ENCODE measurements at places on chromosomes 2 and 18.

DNA sequence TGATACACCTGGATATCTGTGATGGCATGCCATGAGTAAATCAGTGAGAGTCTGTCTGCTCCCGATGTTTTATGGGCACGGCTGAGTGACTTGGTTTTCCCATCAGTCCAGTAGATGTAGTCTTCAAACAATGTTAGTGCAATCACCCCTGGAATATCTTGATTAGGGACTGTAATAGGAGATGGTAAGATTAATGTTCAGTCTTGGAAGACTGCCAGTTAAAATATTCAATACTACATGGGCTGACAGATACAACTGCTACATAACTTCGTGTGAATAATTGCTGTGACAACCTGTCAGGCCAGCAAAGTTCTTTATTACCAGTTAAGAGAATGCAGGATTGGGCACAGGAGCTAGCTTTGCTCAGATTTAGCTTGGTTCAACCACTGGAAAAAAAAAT is 1673.3 kb downstream of the LRP1B start:
- no peak for DNase-seq

GRCh38 chr2:27261926-27262298 is 935 bp downstream of the SLC30A3 start:
- DNase-seq = no peak

GRCh38 chr18:7256618-7257425 is 25.9 kb downstream of the LRRC30 start:
- no peak for DNase-seq

DNA sequence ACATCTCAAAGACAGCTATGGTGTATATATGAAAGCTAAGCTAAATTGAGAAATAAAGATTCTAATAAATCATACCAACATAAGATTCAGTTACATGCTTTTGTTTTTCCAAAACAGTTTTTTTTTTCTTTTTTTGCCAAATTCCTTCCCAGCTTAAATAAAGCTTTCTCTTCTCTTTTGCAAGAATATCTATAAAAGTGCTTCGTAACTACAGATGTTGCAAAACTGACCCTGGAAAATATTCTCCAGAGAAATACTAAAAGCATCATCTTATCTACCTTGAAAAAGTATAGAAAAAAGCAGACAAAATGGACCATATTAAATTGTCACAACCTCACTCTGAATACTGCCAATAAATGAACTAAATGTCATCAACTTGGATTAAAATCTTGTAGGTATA is 38.7 kb downstream of the FANCL start:
- DNase-seq = no peak

DNA sequence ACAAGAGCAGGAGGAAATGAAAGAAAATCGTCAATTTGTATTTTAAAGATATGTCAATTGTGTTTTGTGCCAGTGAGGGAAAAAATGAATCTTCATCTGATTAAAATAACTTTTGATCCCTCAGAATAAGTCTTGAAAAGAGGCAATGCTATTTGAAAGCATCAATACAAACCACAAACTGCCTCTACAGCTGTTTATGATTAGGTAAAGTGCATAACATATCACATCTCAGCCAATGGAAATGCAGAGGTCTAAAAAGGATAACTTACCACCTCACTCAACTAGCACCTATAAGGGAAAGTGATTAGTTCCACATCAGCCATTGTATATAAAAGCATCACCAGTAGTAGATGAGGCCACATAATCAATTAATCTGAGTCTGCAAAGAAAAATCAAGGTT is 492.2 kb upstream of the CDH2 start:
- DNase-seq = no peak

DNA sequence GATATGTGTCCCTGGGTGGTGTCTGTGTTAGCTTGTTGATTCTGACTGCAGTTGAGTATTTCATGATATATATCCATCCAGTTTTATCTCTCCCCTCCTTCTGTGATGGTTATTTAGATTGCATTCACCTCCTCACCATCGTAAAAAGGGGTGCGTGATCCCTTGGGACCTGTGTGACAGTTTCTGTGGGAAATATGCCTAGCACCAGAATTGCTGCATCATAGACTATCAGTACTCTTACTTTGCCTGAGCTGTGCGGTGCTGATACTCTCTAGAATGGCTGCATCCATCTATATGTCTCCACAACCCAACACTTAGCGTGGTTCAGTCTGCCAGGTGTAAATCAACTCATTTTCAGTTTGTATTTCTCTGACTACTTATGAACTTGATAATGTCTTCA is 34.3 kb downstream of the PKP4 start:
- no peak for DNase-seq

GRCh38 chr2:45944074-45944473 is 292.6 kb downstream of the PRKCE start:
- no peak for DNase-seq

- no peak for DNase-seq
These were observed 632.5 kb downstream of the BCL11A start for GRCh38 chr2:59920961-59921360.

GRCh38 chr2:144943293-144943941 is 423.5 kb upstream of the ZEB2 start:
- DNase-seq = no peak

DNA sequence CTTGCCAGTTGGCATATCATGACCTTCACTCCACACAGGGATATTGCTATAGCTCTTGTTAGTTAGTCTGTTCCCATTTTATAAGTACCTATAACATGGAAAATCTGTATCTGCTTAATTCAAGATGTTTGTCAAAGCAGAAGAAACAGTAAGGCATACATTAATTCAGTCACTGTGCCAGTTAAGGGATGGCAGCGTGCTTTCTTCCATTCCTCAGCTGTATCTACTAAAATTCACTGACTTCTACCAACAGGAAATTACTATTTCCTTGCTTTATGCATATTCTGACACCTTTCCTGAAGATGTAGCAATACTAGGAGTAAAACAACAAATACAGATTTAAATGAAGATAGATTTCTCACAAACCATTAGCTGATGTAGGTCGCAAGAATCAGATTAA is 59.9 kb downstream of the RNF152 start:
- DNase-seq = no peak

GRCh38 chr2:223081789-223082188 is 29.8 kb downstream of the KCNE4 start:
- DNase-seq = no peak

- peak; percentile 45 for DNase-seq
These were observed 30.1 kb upstream of the PID1 start for GRCh38 chr2:229301237-229301636.

GRCh38 chr18:44681076-44681970 is 635 bp downstream of the SETBP1 start:
- peak; percentile 31 for DNase-seq

GRCh38 chr2:45399040-45399784 is 211.9 kb downstream of the SRBD1 start:
- DNase-seq = no peak

DNA sequence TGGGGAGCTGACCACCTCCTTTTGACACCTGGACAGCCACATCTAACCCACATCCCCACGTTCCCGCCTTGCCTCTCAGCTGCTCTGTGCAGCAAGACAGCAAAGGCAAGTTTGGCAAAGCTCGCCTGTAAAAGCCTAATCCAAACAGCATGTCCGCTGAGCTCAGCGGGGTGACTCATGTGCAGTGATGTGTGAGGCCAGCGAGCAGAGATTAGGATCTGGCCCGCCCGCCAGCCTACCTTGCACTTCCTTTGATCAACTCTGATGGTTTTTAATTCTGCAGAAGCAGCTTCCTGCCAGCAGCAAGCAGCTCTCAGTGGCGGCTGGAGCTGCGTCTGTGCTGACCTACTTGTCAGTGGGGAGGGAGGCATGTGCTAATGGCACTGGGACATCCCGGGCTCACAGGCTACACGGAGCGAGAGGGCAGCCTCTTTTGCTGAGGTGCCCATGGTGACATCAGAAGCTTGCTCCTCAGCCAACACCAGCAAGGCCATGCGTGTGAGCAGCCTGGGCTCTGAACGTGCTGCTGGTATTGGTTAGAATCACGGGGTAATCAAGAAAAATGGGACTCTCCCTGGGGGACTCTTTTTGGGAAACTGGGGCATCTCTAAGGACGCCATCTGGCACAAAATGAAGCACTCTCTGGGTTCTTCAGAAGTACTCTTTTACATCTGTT is 36.0 kb upstream of the EML4 start:
- DNase-seq = peak; percentile 85

DNA sequence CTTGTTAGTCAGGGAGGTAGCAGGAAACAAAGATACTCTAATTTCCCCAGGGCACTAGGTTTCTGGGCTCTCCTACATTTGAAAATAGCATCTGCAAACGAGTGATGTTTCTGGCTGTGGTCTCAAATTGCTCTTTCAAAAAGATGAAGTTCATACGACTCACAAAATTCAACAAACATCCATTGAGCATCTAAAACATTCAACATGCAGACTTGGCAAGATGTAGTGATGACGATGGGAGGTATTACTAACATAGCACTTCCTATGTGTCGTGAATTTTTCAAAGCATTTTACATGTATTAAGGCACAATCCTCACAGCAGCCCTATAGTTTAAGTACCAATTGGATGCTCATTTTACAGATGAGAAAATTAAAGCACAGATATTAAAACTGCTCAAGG is 5.2 kb downstream of the CCBE1 start:
- DNase-seq = no peak

GRCh38 chr18:25881149-25881548 is 209.3 kb downstream of the SS18 start:
- peak; percentile 57 for DNase-seq

DNA sequence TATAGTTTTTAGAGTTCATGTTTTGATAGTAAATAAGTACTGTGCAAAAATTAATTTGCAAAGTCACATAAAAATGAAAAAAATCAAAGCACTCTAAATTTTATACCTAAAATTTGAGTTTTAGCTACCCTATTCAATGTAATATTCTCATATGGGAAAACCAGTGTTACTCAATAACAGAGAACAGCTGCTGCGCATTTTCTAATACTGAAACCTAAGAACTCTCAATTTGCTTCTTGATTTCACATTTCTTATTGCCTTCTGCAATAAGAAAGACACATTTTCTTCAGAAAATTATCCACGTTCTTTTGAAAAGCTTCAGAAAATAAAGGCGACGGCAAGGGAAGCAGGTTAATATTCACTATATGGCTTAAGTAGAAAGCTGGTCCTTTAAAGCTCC is 199.1 kb upstream of the CCDC150 start:
- peak; percentile 25 for DNase-seq

DNA sequence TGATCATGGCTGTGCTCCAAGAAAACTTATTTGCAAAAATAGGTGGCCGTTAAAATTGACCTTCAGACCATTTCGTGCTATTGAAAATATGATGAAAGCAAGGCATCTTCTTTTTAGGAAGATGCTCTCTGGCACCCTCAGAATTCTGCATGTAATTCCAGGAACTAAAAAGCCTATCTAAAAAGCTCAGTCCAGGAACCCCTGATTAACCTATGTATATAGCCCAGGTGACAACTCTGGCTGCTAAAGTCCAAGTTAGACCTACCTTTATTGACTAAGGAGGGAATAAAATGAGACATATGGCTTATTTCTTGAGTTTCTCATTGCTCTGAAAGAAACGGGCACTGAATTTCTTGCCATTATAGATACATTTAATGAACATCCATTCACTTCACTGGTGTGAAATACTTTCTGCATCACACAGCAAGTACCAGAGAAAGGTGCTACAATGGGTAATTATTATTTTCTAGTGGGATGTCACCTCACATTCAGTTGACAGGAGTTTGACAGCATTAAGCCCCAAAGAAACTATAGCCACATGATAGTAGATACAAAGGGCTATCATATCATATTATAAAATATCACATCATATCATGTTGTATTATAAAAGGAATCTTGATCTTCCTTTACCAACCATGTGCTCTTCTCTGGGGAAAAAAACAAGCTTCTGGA is 83.8 kb downstream of the EPHA4 start:
- no peak for DNase-seq

DNA sequence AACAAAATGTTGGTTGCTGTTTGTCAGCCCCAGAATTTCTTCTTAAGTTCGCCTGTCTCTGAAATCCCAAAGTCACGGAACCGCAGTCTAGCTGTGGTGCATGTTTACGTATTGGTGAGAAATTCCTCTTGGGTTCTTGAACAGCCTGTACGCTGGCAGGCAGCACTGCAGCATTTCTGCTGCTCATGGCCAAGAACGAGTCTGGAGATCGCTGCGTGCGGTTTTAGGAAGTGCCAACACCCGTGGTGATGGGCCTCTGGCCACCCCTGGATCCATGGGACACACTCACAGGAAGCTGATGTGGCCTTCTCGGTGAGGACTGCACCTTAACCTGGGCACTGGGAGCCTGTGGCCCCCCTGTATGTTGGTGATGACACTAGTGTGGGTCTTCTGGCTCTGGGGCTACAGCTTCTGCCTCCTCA is 23.7 kb downstream of the ASB1 start:
- no peak for DNase-seq

- DNase-seq = no peak
These were observed 119.6 kb upstream of the EPAS1 start for GRCh38 chr2:46177461-46178089.

- DNase-seq = no peak
These were observed 294.3 kb upstream of the ZNF804A start for GRCh38 chr2:184304006-184304405.

DNA sequence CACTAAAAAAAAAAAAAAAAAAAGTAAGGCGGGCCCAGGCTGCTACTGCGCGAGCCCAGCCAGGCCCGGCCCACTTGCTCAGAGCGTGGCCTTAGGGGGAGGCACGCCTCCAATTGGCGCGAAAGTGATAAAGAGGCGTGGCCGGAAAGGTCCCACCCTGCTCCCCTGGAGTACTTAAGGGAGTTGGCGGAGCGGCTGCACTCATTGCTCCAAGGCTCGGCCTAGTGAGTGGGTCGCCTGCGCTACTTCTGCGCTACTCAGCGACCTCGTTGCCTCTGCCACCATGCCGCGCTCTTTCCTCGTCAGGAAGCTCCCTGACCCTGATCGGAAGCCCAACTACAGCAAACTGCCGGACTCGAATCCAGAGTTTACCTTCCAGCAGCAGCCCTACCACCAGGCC is 36.9 kb downstream of the UNC80 start:
- no peak for DNase-seq

- no peak for DNase-seq
These were observed 414.4 kb upstream of the ACVR2A start for GRCh38 chr2:147430408-147430807.

DNA sequence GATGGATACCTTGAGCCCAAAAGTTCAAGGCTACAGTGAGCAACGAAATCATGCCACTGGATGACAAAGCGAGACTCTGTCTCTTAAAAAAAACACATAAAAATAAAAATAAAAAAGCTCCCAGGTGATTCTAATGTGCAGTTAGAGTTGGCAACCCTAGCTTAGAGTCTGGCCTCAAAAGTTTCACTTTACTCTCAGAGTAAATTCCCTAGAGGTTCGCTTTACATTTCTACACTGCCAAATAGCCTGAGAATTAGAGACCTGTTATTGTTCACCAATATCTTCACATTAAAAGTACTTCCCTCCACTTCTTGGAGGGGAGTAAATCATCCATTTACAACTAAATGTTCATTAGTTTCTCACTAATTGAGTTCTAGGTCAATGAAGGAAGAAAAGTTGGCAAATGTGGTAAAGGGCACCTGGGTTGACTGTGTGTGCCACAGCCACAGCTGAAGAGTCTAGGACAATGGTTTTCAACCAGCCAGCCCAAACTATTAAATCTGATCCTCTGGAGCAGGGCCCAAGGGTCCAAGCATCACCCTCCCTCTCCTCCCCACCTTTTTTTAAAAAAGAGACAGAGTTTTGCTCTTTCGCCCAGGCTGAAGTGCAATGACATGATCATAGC is 15.2 kb upstream of the TMEM37 start:
- no peak for DNase-seq
